Right cardiac atrium (tissue), 5 donors: ENCODE measurements at places on chromosomes 12 and 14.

DNA sequence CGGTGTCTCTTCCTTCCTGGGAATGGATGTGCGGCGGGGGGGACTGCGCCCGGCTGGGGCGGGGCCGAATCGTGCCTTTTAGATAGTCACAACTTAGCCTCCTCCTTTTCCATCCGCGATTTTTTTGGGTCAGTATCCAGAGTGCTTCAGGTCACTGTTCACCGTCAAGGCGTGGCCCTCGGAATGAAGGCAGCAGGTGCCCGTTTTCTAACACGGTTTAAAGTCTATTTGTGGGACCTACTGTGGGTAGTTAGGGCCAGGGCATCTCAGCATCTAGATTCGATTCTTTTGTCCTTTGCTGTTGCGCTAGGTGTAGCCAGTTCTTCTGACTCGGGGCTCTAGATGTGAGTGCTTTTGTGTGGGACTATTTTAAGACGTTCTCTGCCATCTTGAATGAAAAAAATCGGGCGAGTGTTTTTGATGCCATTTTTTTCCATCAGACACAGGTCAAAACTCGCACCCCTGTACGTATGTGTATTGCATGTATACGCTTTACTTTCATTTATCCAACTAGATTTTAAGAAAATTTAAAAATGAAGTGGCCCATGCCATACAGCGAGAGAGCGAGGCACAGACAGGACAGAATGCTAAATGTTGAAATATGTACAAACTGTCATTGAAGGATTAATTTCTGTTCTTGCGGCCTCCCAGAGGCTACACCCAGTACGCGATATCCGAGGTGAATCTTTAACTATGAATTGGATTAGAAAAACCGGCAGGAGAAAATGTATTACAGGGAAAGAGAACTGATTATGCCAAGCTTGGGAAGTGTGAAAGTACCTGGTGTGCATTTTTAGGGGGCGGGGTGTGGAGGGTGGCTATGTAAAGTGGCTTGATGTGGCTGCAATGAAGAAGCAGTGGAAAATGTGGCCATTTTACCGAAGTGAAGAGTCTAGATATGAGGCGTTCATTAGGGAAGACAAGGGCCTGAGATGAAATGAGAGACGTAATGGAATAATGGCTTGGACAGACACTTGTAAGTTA lies 835 bp downstream of the VEZT start:
- DNase-seq, result no peak

DNA sequence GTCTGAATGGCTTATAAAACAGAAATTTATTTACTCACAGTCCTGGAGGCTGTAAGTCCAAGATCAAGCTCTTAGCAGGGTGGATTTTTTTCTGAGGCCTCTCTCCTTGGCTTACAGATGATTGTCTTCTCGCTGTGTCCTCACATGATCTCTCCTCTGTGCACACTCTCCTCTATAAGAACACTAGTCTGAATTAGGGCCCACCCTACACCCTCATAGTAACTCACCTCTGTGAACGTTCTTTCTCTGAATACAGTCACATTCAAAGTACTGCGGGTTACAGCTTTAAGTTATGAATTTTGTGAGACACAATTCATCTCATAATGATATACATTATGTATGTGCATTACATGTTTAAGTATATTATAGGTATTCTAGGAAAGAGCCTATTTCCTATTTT lies 135.7 kb upstream of the ATXN7L3B start:
- DNase-seq, result no peak

DNA sequence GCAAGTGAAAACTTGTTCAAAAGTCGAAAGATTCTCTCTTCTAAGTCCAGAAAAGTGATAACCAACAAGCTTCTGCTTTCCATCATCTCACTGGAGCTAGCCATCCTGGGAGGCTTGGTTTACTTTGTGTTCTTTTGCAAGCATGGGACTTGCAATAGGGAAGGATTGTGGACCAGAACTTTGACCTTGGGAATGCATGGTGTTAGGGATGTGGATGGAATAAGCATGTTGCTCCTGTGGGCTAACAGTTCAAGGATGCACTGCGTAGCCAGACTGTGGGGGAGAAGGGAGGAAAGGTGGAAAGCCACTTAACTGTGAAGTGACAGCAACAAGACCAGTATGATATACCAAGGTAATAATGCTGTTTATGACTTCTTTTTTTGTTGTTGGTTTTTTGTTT lies 28.6 kb downstream of the SOAT2 start:
- DNase-seq, result no peak

DNA sequence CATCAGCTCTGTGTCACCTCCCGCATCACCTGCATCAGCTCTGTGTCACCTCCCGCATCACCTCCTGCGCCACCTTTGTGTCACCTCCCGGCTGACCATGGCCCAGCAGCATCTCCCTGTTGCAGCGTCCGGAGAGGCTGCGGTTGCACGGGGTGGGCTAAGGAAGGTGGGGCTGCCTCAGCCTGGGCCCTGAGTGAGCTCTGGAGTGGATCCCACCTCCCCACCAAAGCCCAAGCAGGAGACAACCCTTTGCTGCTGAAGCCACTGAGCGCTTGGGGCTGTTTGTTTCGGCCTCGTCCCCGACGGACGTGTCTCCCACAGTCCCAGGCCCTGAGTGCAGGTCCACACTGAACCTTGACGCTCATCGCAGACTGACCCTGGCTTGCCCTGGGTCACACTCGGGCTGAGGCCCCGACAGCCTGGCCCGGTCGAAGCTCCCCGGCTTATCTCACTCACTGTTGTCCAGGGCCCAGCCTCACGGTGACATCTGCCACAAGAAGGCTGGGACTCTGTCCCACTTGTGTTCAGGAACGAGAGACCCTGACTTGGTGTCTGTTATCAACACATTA lies 12.2 kb downstream of the TMEM121 start:
- no peak for DNase-seq

DNA sequence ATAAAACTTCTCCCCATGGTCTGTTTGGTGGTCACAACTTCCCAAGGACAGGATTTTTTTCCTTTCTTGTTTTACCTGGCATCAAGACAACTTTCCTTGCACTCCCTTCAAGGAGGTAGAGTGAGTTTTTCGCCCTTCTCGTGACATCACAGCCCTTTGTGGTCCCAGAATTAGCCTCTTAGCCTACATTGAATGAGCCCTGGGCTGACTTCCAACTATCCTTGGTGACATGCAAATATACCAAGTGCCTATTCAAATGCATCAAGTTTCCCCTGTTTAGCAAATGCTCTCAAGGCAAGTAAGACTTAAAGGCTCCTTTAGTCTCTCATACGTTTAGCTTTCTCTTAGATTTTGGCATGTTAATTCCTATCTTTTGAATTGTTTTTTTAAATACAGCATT lies 36.6 kb downstream of the TC2N start:
- no peak for DNase-seq

DNA sequence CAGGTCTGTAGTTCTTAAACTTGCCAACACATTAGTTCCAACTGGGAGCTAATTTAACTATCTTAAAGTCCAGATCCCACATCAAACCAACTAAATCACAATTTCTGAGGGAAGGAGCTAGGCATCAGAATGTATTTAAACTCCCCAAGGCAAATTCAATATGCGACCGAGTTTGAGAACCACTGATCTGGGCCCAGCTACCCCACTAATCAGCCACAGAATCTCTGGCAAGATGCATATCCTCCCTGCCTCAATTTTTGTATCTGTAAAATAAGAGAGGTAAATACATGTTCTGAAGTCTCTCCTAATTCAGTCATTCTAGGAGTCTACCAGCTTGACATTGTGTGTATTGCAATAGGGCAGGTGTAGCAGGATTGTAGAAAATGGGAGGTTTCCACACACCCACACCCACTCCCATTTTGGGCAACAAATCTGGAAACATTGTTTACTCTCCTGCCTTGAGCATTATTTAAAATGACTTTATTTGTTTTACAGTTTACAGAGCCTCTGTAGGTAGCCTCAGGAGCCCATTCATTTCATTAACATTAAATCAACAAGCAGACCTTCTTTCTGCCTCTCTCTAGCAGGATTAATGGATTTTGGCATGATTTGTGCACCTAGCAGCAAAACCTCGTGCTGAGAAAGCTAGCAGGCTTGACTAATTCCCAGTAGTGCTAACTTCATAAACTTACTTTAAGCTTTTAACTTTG lies 15.6 kb downstream of the LGR5 start:
- DNase-seq, result no peak

DNA sequence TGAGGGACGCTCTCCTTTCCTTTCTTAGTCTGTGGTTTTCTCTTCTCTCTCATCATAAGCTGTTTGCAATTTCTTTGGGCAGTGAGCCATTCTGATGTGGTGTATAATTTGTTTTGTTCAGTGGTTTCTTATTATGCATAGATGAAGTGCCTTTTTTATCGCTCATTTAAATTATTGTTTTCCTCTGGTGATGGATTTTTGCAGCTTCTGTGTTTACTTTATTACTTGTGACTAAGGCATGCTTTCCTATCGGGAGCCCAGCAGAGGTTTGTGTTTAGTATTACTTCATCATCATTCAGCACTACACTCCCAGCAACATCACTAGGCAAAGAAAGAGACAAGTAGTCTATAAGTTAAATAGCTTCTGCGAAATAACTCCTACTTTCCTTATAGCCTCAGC lies 586.6 kb upstream of the NOVA1 start:
- no peak for DNase-seq

GRCh38 chr14:30193845-30194501 lies 266.3 kb upstream of the PRKD1 start:
- no peak for DNase-seq

- peak; percentile 37 for DNase-seq
Observed at GRCh38 chr12:80778005-80778541, 61.4 kb downstream of the MYF5 start.

DNA sequence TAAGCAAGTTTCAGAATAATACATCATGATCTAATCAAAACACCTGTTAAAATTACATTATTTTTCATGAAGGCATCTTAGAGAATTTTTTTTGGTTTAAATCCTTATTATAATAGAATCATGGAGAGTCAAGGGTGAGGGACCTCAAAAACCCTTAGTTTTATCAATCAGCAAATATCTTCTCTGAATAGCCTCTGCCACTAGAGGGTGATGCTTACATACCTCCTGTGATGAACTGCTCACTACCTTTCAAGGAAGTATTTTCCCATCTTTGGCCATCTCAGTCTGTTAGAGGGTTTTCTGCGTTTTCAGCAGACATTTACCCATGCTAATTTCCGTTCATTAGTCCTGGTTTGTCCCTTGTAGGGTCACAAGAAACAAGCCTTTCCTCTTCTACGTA lies 200.2 kb downstream of the TRHDE start:
- DNase-seq, result no peak

DNA sequence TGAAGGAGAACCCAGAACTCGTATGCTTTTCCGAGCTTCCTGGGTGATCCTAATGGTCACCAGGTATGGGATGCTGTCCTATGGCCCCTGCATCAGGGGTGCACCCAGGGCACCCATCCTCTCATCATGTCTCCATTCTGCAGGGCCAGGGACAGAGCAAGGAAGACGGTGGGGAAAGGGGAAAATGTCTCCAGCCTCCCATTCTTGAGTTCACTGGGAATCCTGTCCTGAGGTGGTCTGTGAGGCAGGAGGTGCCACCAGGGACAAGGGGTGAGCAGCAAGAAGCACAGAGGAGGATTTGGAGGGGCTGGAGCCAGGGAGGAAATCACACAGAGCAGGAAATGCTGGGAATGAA lies 14.9 kb upstream of the SLC6A12 start:
- no peak for DNase-seq

DNA sequence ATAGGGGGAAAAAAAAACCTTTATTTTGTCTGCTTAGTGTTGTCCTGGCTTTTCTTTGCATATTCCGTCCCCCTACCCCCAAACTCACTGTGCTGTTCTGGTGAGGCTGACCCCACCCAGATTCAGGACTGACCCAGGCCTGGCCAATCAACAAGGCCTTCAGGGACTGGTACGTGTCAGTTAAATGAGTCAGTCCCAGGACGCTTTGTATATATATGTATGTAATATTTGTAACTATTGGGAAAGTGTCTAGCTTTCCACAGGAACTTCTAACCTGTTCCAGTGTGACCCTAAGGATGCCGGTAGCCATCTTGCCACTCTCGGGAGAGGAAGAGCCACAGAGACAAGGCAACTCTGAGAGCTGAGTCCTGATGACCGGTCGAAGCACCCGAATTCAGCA lies 107.4 kb downstream of the VCPKMT start:
- DNase-seq, result no peak

DNA sequence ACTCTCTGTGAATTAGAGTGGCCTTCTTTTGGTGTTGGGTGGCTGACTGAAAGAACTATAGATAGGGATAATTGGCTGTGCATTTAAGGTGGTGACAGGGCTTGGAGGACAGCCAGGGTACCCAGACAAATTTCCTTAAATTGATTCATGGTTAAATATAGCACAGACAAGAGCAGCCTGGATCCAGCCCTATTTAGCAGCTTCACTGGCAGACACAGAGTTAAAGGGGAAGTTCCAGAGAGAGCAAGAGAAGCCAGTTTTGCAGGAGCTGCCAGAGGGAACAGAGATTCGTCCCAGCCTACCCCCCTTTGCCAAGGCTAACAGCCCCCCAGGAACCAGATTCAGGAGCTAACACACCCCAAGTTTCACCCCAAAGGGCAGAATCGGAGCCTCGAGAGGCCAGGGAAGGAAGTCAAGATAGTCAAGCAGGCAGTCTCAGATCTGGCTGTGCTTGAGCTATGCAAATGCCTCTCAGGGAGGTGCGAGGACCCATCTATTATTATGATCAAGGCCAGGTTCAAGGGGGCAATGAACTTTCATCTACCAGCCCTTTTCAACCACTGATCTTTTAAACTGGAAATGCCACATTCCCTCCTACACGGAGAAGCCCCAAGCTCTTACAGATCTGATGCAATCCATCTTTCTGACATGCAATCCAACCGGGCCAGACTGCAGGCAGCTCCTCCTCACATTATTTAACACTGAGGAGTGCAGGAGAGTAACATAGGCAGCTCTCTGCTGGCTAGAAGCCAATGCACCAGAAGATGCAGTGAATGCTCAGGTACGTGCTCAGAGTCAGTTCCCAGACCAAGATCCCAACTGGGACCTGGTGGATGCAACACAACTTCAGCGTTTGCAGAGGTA lies 58.2 kb downstream of the DHRS2 start:
- DNase-seq, result no peak

DNA sequence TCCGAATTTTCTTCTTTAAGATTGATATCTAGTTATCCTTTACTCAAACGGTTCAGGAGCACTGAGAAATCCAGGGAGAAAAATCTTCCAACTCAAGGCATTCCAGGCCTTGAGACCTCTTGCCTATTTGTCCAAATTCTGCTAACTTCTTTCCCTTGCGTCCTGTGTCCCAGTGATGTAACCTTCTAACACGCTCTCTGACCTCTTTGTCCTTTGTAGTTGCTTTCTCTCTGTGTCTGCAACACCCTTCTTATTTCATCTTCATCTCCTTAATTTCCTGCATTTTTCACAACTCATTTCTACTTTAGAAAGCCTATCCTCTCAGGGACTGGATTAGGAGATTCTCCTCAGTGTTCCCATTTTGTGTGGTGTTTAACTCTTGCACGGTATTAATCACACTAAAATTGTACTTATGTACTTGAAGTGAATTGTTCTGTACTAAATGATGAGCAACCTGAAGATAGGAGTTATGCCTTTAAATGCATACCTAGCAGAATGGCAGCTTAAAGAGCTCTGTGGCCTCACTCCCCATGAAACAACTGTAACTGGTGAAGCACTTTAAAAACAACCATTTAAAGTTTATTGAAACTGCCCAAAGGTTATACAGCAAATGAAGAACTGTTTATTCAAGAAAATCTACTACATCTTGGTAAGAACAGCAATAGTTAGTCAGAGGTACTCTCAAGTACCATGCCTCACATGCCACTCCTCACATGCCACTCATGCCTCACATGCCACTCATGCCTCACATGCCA lies 7.4 kb upstream of the SNAPC1 start:
- DNase-seq, result no peak

GRCh38 chr14:60532442-60532841 lies 23.5 kb downstream of the SIX6 start:
- no peak for DNase-seq
